Osteocyte (in vitro differentiated cells): ENCODE measurements at places on chromosomes 7 and 10. TPM values are rescaled to one million over a fixed set of nuclear protein-coding genes. Genes with fewer than 3 reads are reported as not detected.

Gene SFTPA2
- not detected in 2 replicates for total RNA-seq

- DNase-seq: no peak
Measured at GRCh38 chr10:54983255-54983654, 182.2 kb upstream of the PCDH15 start.

Gene ST8SIA6
- total RNA-seq: not detected in 2 replicates

DNA sequence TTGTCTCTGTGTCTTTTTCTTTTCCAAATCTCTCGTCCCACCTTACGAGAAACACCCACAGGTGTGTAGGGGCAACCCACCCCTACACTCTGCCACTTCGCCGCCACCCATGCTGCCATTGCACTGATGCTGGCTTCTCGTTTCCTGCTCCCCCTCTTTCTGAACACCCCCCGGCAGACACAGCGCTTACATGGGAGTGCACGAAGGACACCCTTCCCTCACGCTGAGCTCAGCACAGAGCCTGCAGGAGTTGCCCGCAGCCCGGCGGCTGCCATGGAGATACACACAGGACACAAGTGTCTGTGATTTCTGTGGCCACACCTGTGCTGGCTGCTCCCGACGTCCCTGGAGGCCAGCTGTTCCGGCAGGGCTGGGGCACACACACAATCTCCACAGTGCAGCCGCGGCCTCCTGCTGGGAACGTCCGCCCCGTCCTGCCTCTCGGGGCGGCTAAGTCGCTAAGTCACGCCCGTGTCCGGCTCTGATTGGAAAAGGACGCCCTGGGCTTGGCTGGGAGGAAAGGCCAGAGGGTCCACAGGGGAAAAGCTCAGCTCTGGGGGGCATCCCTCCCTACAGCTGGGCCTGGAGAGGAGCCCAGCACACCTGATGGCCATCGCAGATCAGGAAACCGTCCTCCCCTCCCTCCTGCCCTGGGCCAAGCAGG is 349.8 kb downstream of the PTPRN2 start:
- no peak for DNase-seq

DNA sequence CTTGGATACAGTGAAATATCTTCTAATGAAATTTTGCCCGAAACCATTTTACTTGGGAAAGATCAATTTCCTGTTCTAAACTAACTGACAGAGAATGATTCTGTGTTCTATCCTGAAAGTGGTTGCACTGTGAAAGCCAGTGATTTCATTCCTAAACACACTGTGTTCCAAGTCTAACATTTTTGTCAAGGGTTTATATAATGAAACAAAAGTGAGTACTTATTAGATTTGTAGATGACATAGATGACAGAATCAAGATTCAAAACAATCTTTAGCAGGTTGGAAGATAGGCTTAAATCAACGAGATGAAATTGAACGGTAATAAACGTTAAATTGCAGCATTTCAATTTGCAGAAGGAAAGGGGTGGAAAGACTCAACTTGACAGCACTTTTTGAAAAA is 13.3 kb downstream of the KAT6B start:
- DNase-seq: no peak

DNA sequence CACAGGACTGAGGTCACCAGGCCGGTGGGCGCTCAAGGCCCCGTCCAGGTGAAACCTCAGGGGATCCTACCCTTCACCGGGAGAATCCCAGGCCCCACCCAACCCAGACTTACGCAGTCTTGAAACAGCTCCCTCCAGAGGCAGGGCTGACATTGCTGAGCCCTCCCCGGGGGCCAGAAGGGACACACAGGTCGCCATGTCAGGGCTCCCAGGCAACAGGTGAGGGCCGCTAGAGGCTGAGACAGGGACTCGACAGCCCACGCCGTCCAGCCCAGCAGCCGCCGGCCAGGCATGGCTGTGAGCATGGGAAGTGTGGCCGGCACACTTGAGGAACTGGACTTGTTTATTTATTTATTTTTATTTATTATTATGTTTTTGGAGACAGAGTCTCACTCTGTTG is 10.3 kb downstream of the MICALL2 start:
- DNase-seq: no peak

DNA sequence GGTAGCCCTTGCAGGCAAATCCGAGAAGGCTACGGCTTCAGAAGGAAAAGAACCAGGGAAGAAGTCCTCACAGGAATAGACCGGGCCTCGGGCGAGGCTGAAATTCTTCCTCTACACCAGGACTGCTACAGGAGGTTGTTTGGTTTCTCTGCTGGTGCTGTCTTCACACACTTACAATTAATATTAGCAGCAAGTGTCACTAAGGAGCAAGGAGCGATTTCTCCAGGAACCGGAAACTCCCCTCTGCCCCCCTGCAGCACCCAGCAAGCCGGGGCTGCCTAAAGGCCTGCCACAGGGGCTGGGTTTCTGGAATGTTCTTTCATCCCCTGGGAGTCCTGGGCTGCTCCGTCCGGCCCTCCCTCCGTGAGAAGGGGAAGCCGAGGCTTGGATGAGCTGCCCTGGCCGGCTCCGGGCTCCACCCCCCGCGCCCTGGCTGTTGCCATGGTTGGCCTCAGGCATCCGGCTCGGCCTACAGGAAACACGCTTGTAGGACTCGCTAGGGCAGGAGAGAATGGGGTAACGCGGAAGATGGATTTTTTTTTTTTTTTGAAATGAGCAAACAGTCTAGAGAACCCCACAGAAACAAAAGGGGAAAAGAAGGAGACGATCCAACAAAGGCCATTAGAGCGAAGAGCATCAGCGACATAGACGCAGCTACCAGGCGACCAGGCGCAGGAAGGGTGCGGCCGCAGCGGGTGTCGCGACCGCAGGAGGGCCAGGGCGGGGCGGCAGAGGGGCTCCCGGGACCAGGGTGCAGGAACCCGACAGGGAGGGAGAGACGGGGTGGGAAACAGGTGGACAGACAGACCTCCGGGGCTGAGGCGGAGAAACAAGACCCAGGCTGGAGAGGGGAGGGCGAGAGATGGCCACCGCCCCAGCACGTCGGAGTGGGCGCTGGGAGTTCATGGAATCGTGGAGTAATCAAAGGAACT is 33.0 kb downstream of the EN2 start:
- peak; percentile 87 for DNase-seq

DNA sequence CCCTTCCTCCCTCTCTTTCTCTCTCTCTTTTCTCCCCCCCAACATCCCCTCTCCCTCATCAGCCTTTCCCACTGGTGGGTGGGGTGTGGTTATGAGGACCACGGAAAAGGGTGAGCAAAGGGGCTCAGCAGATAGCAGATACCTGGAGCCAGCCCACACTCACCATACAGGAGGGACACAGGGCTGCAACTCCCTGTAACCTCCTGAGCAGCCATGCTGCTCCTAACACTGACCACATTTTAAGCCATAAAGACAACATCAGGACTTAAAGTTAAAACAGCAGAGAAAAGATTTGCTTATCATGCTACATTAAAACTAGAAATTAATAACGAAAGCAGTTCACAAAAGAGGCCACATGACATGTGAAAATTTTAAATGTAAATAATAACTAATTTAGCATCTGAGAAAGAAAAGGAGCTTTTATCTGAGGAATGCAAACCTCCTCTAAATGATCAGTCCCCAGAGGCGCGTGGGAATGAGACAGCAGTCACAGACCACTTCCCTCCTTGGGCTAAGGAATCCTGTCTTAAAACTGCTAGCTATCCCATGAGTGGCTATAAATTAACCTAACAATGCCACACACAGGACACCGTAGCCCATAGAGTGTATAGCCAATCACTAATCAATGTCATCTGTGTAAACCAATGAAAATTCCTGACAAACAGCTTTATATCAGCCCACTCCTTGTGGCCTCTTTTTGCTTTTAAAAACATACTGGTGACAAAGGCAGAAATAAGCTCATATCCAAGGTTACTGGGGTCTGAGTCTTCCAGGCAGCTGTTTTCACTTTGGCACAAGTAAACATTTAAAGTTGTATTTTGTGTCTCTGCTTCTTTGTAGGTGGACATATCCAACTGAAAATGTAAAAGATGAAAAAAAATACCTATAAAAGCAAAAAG is 33.3 kb downstream of the PKD1L1 start:
- peak; percentile 21 for DNase-seq

Gene TMED4
- total RNA-seq: 88.6 and 89.6 TPM in 2 replicates

DNA sequence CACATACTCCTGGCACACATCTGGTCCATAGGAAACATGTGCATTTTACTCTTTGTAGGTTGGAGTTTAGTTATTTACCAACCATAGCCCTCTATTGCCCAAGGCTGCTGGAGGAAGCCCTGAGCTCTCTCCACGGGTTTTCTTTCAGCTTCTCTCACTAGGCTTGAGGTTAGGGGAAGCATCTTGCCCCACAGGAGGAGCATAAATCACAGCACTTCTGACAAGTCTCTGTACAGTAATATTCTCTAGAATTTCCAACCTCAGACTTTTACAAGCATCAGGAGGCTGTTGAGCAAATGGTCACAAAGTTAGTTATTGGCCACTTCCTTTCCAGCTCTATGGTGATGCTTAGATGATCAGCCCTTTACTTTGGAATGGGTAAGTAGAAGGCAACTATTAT is 122.9 kb upstream of the GLI3 start:
- DNase-seq: no peak

DNA sequence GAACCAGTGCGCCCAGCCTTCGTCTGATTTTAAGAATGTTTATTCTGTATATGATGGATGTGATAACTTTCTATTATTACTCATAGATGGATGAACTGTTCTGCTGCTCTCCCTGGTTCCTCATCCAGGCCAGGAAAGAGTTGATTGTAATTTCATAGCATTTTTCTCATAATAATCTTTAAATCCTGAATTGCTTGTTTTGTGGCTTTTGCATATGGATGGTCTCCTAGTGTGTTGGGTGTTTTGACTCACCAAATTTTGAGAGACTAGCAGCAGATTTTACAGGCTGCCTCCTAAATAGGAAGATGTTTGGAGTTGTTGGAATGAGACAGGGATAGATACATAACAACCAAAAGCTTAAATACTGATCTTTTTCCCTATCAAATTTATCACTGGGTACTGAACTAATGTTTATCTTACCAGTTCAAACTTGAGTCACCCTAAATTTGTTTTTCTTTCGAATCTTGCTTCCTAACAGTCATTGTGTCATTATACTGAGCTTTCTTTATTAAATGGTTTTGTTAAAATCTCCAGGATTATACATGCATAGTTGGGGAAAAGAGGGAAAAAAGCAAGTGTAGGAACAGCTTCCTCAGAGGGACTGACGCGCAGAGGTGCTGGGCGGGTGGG is 106.0 kb upstream of the GATA3 start:
- DNase-seq: no peak

DNA sequence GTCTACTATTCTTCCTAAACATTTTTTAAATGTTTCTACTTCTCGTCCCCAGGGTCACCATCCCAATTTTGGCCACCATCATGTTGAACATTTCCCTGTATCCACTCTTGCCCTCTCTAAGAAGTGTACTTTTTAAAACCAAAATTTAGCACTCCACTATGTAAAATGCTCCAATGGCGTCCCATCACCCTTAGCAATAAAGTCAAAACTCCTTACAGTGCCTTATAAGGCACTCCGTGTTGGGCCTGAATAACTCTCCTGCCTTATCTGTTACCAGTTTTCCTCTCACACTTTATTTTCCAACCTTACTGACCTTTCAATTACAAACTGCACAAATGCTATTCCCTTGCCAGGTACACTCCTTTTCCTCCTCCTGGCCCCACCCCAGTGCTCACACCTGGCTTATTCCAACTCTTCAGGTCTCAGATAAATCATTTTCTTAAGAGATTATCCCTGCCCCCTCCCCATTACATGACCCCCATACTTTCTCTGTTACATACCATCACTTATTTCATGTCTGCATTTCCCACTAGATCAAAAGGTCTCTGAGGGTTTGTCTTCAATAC is 1.3 kb downstream of the TMEM168 start:
- no peak for DNase-seq

GRCh38 chr7:1664711-1665548 is 5.1 kb upstream of the ELFN1 start:
- no peak for DNase-seq

DNA sequence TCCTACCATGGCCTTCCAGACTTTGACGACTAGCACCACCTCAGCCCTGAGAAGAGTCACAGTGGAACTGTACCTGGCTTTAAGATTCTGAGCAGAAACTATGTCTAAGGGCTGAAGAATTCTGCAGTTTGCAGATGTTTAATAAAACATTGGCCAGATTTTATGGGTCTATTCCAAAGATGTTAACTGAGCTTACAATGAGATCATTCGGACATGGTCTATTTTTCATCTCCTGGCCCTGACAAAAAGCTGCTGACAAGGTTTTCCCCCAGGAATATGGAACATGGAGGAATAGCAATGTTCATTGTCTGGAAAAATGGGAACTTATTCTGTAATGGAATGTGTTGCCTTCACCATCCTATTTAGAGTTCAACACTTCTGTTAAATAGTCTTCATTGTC is 66.4 kb downstream of the PTF1A start:
- no peak for DNase-seq

- no peak for DNase-seq
Measured at GRCh38 chr10:69359148-69359547, 57.6 kb downstream of the TACR2 start.

Gene EEPD1
- total RNA-seq: 1.3 and 1.4 TPM in 2 replicates

Gene ADRB1
- total RNA-seq: 0.68 and 0.97 TPM in 2 replicates

DNA sequence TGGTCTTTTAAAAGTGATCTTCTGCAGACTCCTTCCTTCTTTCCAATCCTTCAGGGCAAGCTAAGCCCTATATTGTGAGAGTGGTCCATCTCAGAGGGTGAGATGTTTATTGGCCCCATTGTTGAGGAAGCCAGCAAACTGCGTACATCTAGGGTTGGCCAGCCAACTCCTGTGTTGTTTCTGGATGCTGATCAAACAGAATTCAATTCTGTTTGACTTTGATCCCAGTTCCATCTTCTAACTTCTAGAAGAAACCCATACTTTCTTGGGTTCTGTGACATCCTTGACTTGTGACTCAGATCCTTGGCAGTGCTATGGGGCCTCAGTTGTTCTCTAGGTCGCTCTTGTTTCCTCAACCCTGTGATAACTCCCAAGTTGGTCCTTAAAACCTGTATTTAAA is 116.2 kb downstream of the LSMEM1 start:
- no peak for DNase-seq

DNA sequence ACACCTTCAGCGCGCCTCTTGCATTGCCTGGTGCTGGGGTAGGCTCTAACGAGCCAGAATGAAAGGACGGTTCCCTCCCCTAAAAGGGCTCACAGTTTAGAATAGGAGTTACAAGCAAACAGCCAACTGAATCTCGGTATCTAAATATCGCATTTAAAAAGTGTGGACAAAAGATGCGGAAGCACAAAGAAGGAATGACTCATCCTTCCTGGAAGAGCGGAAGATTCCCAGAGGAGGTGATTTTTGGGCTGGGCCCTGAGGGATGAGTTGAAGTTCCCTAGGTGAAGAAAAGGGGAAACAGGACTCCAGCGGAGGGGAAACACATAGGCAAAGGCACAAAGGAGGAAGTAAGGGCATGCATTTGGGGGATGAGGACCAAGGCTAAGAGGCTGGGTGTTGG is 29.9 kb downstream of the SRRM3 start:
- DNase-seq: no peak

Gene KEL
- 0.50 and 1.5 TPM in 2 replicates for total RNA-seq

Gene OR2A7
- total RNA-seq: 0.68 and 1.1 TPM in 2 replicates

- DNase-seq: no peak
Measured at GRCh38 chr7:20786421-20786778, 286 bp downstream of the SP8 start.
